ENCODE measurements at places on chromosomes 6 and 20. TPM values are rescaled to one million over a fixed set of nuclear protein-coding genes. Genes with fewer than 3 reads are reported as not detected.

MCHR2 gene
- not detected for total RNA-seq

SNHG17 gene
- 3.0 TPM for total RNA-seq

CCM2L gene
- not detected for total RNA-seq

EFCAB8 gene
- total RNA-seq = under 0.01 TPM

CTAGE9 gene
- not detected for total RNA-seq

ATP6V1G2 gene
- total RNA-seq = 3.3 TPM

FERMT1 gene
- total RNA-seq = 10.9 TPM

PSORS1C1 gene
- total RNA-seq = 0.89 TPM

CST4 gene
- not detected for total RNA-seq

SGK2 gene
- 0.74 TPM for total RNA-seq

COX4I2 gene
- total RNA-seq = not detected

GHRH gene
- total RNA-seq = not detected

Measured in smooth muscle cell of the umbilical artery (primary cell).